ENCODE measurements at places on chromosomes 7 and 10. TPM values are rescaled to one million over a fixed set of nuclear protein-coding genes. Genes with fewer than 3 reads are reported as not detected.

The ADCYAP1R1 gene
- total RNA-seq: not detected

The CDHR1 gene
- under 0.01 TPM for total RNA-seq

The PKD2L1 gene
- total RNA-seq: not detected

The CHST15 gene
- 1.7 TPM for total RNA-seq

The CYP3A7 gene
- not detected for total RNA-seq

The PTF1A gene
- not detected for total RNA-seq

The CCDC3 gene
- total RNA-seq: 64.4 TPM

The TMEM168 gene
- total RNA-seq: 30.0 TPM

The LEP gene
- 0.17 TPM for total RNA-seq

The ACTR3C gene
- 0.13 TPM for total RNA-seq

The PODXL gene
- total RNA-seq: 1.6 TPM

The GRM3 gene
- total RNA-seq: not detected

The FKBP6 gene
- not detected for total RNA-seq

The C10orf90 gene
- 0.26 TPM for total RNA-seq

The LCOR gene
- 21.2 TPM for total RNA-seq

The ITPRID1 gene
- total RNA-seq: not detected

The GHRHR gene
- total RNA-seq: not detected

The TRPV5 gene
- total RNA-seq: not detected

The CDK14 gene
- 35.8 TPM for total RNA-seq

The ADO gene
- 18.9 TPM for total RNA-seq

The KCND2 gene
- total RNA-seq: 4.9 TPM

The HUS1 gene
- total RNA-seq: 18.6 TPM

The CYP2C9 gene
- not detected for total RNA-seq

The PNLIPRP3 gene
- not detected for total RNA-seq

The JAKMIP3 gene
- 0.13 TPM for total RNA-seq

The PGAM2 gene
- 3.3 TPM for total RNA-seq

The CFAP46 gene
- total RNA-seq: 0.20 TPM

The VWA2 gene
- not detected for total RNA-seq

The TMEM229A gene
- total RNA-seq: 0.07 TPM

The CAMK2B gene
- total RNA-seq: 0.63 TPM

The C1QL3 gene
- total RNA-seq: not detected

The SPDYE2B gene
- not detected for total RNA-seq

The SMKR1 gene
- 0.20 TPM for total RNA-seq

Data from smooth muscle cell of the pulmonary artery (primary cell).